ENCODE measurements at places on chromosomes 2 and 18.

DNA sequence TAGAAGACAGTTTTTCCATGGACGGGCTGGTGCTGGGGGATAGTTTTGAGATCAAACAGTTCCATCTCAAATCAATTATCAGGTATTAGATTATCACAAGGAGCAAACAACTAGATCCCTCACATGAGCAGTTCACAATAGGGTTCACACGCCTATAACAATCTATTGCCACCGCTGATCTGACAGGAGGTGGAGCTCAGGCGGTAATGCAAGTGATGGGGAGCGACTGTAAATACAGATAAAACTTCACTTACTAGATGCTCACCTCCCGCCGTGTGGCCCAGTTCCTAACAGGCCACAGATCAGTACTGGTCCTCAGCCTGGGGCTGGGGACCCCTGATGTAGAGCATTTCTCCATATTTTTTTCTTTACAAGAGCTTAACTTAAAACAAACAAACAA lies 203.6 kb downstream of the CDH7 start:
- no peak for DNase-seq

DNA sequence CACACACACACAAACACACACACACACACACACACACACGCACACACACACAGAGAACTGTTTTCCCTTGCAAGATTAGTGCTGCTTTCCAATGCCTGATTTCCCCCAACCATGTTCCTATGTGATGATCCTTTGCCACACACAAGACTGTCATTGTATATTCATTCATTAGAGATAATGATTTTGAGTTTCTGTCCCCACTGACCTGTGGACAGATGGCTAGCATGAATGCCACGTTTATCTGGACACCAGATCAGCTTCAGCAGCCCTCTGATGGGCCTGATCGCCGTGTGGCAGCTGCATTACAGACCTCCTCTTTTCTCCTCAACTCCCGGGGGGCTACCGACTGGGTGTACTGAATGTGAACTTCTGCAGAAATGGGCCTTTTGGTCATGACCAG lies 353.0 kb downstream of the MYCN start:
- DNase-seq: no peak

DNA sequence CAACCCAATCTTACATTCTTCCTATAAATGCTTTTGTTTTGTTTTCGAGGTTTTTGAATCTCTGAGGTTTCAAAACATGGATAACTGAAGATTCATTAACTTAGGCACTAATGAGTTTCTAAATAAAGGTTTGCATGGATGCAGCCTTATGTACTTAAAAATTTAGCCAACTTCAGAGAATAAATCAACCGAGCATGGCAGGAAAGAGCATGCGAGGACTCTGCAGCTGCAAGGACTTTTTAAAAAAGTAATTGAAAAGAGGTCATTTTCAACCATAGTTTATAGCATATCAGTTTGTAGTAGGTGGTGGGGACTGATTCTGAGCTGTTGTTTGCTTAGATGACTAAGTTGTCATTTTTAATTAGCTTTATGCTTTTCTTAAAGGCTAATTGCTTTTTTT lies 567.0 kb upstream of the ZEB2 start:
- no peak for DNase-seq

DNA sequence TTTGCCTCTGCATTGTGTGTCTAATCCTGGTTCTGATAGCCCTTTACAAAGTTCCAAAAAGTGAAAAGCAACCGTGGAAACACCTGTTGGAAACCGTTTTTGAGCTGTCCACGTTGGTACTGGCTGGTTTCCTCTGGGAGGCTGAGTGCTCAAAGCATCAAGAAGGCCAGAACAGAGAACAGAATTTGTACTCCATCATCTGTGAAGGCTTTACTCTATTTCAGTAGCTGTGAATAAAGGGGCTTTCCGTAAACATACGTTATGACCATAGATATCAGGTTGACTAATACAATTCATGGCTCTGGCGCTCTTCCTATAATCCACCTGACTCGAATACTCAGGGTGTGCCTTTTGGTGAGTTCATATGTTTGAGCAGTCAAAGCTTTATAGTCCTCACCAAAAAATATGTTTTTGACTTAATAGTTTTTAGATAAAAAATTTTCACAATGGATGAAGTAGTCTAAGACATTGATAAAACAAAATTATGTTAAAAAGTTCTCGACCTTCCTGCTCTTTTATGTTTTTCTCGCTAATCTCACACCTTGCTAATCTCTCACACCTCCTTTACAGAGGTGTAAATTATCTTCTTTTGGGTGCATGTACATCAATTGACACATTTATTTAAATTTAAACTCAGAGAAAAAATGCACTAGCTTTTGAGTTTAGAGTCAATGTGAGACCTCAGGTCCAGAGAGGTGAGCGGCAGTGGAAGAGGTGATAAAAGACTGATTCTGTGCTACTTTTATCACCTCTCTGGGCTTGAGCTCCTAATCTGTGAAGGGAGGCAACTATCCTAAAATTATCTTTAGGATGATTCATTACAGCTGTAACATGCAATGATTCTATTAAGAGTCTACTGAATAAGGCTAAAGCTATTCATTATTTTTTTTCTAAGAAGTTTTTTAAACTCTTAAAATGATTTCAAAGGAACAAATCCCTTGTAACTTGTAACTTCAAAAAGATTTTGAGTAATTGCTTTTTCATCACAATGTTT lies 65.3 kb downstream of the CXCR4 start:
- DNase-seq: no peak

DNA sequence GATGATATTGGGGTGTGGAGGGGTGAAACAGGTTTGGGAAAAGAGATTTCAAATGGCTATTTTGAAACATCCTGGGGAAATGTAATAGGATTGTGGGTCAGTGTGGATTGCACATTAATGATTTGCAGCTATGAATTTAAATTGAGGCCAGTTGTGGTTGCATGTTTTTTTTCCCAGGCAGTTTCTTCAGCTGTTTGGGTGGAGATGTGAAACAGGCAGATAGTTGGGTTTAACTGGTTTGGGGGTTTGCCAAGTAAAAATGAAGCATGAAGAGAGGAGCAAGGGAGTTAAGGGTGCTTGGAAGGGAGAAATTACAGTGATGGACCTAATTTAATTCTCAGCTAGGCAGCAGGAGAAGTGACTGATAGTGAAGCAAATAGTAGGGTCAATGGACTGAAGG lies 16.8 kb downstream of the GPD2 start:
- no peak for DNase-seq

DNA sequence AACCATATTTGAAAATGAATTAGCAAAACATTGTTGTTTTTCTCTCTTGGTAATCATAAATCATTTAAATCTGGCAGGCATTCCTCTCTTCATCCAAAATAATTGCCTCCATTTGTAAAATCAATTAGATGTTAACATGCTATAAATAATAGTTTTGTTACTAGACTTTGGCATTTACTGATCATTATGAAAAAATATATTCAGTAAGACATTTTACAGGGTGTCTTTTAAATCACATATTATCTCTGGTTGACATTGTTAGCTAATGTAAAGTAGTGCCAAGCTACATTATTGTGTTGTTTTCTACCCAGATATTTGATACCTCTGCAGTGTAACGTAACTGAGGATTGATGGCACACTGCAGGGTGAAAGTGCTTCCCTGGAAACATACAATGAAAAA lies 31.8 kb upstream of the DLX1 start:
- DNase-seq: no peak

- DNase-seq: no peak
These were observed 114.0 kb upstream of the SLC39A10 start for GRCh38 chr2:195543063-195543462.

- no peak for DNase-seq
These were observed 429.6 kb downstream of the NCKAP5 start for GRCh38 chr2:133138693-133139092.

DNA sequence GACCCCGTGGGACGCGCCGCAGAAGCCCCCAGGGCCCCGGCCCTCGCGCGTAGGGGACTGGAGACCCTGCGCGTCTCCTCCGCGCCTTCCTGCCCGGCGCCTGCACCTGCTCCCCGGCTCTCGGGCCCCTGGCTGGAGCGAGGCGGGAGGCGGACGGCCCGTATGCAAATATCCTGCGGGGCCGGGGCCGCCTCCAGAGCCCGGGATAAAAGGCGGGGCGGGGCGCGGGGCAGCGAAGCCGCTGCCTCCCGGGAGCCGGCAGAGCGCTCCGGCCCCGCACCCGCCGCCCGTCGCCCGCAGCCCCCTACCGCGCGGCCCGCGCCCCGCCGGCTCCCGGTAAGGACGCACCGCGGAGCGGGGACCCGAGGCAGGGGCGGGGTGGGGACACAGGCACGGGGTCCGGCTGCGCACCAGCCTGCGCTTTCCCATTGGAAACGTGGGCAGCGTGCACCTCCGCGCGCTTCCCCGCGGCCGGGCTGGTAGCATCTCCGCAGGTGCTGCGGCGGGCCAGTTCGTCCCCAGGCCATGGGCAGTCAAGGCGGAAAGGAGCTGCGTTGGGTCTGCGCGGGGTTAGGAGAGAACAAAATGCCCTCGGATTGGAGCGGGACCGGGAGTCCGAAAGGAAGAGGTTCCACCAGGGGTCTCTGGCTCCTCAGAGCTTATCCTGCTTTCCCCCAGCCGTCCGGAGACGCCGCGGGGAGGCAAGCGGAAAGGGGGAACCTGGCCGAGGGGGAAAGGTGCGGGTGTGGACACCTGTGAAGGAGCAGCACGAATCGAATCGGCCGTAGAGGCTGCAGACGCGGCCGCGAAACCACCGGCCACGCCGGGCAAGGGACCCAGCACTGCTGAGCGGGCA lies at the start of gene ATP6V1C2:
Gene ATP6V1C2, plus strand, starts transcription at position 235 of the 856 bp plus-strand sequence. CDS start 1,220 bp downstream, outside the sequence.
- peak; percentile 81 for DNase-seq

DNA sequence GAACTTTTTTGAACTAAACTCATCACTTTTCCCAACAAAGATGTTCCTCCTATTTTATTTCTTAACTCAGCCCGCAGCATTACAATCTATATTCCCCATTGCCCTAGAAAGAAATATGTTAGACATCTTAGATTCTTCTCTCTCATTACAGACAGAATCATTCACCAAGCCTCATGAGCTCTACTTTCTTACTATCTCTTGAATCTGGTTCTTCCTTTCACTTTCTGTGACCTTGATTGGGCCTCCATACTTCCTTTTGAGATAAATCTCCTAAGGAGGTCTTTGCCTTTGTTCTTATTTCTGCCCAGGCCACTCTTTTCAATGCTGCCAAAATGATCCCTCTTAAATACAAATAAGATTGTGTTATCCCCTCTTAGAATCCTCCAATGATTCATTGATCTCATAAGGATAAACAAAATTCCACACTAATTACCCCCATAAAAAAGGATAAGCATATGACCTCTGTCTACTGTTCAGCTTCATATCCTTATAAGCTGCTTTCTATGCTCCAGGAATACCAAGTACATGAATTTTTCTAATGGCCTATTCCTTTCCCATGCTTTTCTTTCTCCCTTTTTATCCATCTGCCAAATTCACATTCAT lies 400.0 kb downstream of the ARHGAP15 start:
- DNase-seq: no peak

DNA sequence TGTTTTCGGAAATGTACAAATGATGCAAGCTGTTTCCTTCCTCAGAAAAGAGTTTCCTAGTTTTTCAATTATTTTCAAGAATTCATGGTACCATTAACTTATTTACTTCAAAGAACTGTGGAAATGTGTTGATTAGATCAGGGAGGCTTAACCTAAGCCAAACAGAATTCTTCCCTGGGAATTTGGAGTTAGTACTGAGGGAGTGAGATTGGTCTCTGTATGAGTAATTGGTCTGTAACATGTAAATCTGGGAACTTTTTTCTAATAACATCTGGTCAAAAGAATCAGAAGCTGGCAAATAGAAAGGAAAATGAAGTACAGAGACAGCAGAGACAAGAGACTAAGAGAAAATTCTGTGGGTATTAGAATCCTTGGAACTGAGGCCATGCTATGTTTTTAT lies 145.8 kb downstream of the BABAM2 start:
- no peak for DNase-seq

DNA sequence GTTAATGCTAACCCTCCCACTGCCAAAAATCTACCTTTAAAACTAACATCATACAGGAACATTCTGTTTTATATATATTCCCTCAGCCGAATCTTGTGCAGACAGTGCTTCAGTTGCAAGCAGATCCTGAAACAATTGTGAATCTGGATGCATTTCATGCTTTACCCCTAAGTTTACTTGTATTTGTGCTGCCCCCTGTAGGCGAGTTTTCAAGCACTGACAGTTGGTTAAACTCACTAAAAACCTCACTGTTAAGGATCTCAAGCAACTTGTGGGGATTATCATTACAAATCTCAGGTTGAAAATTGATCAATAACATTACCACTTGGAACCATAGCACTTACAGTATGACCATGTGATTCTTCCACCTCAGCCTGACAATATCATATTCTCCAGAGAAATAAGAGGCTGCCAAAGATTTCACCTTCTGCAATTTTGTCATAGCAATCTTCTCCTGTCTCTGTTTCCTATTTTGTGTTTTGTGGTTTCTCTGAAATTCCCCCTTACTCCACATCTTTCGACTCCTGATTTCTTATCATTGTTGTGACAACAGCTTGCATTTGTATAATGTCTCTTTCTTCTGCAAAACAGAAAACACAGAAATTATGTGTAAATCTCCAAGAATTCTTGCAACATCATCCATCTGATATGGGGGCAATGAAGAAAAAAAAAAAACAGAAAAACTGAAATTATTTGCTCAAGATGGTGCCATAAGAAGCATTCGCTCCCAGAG lies 354.6 kb upstream of the SETBP1 start:
- peak; percentile 72 for DNase-seq

GRCh38 chr2:238554468-238555315 lies 128.0 kb downstream of the ASB1 start:
- DNase-seq: no peak

GRCh38 chr18:74797577-74798151 lies 200.0 kb downstream of the ZNF407 start:
- DNase-seq: no peak

DNA sequence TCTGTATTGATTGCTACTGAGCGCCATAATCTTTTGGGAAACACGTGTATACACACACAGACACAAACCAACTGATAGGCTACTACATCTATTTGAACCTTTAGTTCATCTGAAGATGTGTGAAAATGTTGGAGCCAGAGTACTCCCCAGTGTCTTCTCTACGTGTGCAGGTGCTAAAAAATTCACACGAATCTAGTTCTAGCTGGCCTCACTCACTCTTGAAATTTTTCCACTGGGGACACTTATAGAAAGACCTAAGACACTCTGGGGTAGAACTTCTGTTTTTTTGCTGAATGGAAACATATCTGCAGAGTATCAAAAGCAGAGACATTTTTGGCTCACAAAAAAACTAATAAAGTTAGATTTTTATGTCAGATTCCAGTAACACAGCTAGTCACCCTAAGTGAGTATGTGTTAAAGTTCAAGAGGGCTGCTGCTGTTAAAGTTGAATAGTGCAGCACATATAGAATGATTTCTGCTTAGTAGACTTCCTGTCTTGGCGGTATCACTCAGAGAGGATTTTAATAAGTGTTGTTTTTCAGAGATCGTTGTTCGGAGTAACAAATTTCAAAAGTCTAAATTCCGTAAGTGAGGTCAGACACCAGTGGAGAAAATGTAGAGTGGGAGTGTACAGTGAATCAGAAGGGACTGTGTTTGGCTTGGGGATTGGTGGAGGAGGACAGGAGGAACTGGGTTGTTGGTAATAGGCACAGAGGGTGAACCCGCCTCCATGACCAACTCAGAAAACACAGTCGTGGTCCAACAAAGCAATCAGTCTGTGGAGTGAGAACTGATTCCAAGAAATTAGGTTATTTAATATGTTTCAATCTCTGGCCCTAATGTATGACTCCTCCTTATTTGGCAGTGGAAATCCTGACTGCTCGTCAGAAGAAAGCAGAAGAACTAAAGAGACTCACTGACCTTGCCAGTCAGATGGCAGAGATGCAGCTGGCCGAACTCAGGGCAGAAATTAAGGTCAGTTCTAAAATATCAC lies 43.1 kb downstream of the KCTD18 start:
- DNase-seq: no peak

- no peak for DNase-seq
These were observed 26.0 kb downstream of the SPIRE1 start for GRCh38 chr18:12631831-12632477.

GRCh38 chr2:45237850-45238542 lies 228.7 kb upstream of the SIX2 start:
- DNase-seq: no peak
